Forelimb muscle (tissue), 1 donor: ENCODE measurements at places on chromosomes 7 and 10. TPM values are rescaled to one million over a fixed set of nuclear protein-coding genes. Genes with fewer than 3 reads are reported as not detected.

DNA sequence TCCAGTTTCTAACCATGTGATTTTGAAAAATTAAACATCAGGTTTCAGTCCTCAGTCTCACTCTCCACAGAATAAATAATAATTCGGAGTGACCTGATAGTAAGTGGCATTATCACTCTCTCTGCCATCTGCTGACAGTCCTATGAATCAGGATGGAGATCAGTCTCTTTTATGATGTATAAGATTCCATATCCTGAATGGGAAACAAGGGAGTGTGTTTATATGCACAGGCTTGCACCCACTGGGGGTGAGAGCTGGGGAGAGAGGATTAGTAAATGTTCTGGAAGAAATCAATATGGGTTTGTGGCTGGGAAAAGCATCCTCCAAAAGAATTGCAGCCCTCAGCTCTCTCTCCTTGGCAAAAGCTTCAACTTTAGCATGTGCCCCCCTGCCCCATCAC, 45.3 kb downstream of the DGKI start:
- no peak for DNase-seq

- DNase-seq, result no peak
Measured at GRCh38 chr7:93538061-93538460, 36.5 kb downstream of the CALCR start.

GRCh38 chr10:113576852-113577251, 24.0 kb downstream of the HABP2 start:
- no peak for DNase-seq

GRCh38 chr10:32317795-32318357, 29.1 kb downstream of the EPC1 start:
- DNase-seq, result no peak

DNA sequence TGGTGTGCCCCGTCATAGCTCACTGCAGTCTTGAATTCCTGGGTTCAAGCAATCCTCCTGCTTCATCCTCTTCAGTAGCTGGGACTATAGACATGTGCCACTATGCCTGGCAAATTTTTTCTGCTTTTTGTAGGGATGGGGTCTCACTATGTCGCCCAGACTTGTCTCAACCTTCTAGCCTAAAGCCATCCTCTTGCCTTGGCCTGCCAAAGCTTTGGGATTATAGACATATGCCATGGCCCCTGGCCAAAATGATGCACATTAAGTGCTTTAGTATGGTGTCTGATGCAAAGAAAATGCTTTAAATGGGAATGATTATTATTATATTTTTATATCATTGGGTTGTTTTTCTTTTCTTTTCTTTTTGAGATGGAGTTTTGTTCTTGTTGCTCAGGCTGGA, 33.2 kb upstream of the VCL start:
- DNase-seq, result no peak

GRCh38 chr7:156684251-156684650, 43.7 kb downstream of the RNF32 start:
- no peak for DNase-seq

- no peak for DNase-seq
Measured at GRCh38 chr10:19676063-19676462, 140.2 kb upstream of the PLXDC2 start.

DNA sequence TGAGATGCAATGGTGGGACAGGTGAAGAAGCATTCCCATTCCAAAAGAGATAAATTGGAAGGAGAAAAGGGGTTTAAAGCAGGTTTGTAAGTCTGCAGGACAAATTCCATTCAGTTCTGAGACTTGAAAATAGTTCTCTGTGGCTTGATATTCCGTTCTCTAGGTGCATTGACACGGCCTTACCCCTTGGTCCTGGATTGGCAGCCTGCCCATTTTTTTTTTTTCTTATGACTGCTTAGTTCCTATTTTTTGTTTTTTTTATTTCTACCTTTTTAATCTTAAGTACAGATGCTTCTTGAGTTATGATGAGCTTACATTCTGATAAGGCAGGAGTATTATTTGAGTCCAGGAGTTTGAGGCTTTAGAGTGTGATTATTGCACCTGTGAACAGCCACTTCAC, 70.6 kb downstream of the MLLT10 start:
- no peak for DNase-seq

GRCh38 chr7:48274662-48275061, 103.4 kb downstream of the ABCA13 start:
- no peak for DNase-seq

DNA sequence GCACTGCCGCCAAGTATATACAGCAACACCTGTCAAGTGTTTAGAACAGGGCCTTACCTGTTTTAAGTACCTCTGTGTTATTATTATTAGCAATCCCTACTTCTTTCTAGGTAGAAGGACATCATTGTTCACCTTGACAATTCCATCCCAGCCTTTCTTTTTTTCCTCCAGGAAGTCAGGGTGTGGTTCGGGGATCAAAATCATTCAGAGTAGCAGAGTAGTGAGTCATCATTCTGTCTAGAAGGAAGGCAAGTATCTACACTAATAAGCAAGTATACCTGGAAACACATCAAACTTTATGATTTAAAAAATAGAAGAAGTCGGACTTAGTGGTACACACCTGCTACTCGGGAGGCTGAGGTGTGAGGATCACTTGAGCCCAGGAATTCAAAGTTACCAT, 25.5 kb upstream of the CAPZA2 start:
- DNase-seq, result no peak

- no peak for DNase-seq
Measured at GRCh38 chr10:58356756-58357155, 21.9 kb downstream of the UBE2D1 start.

Gene HYAL4
- 0.05 TPM for polyA plus RNA-seq

Gene SLC25A28
- polyA plus RNA-seq, result 32.8 TPM

Gene NFE2L3
- 5.3 TPM for polyA plus RNA-seq

Gene FKBP9
- polyA plus RNA-seq, result 135 TPM

Gene FERD3L
- not detected for polyA plus RNA-seq

Gene BAIAP2L1
- polyA plus RNA-seq, result 6.8 TPM

Gene RAPGEF5
- 13.9 TPM for polyA plus RNA-seq

Gene NAT16
- not detected for polyA plus RNA-seq

Gene ARMH3
- 13.4 TPM for polyA plus RNA-seq

Gene PDE6C
- 0.58 TPM for polyA plus RNA-seq

Gene NUTM2B
- polyA plus RNA-seq, result 1.2 TPM
